ENCODE measurements at places on chromosomes 3 and 15.
A peak's percentile ranks its signal among the peaks of the same experiment; 100 is the strongest.

DNA sequence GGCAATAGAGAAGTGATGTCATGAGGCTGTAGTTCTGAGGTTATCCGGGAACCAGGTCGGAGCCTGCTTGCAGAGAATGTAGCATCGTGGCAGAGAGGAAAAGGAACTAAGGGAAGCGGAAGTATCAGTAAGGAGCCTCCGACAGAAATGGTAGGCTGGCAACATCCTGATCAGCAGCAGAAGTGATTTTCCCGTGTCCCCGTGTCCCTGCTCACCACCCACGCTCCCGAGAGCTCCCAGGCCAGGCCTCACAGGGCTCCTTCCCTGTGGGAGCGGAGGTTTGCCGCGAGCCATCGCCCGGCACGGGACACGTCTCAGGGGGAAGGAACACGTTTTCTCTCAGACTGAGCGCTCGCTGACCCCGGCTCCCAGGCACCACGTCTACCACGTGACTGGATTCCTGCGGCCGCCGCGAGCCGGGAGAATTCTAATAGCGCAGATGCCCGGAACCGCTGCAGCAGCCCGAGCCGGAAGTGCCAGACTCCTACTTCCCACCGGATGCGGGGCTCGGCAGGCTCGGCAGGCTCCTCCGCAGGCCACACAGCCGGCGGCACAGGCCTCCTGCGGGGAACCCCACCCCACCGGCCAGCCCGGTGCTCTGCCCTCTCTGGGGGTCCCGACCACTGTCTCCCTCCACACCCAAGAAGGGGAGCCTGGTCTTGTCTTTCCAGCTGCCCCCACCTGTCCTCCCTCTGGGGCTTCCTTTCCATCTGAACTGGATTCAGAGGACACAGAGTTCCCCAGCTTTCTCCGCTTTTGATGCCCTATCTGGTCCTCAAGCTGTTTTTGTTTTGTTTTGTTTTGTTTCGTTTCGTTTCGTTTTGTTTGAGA is 99.3 kb downstream of the BDH1 start:
- DNase-seq = peak; percentile 66

- no peak for DNase-seq
Measured at GRCh38 chr3:42009456-42009855, 47.6 kb upstream of the ULK4 start.

GRCh38 chr15:81312790-81313543 is 11.0 kb downstream of the STARD5 start:
- no peak for DNase-seq

- DNase-seq = no peak
Measured at GRCh38 chr3:189985948-189986347, 134.7 kb downstream of the P3H2 start.

DNA sequence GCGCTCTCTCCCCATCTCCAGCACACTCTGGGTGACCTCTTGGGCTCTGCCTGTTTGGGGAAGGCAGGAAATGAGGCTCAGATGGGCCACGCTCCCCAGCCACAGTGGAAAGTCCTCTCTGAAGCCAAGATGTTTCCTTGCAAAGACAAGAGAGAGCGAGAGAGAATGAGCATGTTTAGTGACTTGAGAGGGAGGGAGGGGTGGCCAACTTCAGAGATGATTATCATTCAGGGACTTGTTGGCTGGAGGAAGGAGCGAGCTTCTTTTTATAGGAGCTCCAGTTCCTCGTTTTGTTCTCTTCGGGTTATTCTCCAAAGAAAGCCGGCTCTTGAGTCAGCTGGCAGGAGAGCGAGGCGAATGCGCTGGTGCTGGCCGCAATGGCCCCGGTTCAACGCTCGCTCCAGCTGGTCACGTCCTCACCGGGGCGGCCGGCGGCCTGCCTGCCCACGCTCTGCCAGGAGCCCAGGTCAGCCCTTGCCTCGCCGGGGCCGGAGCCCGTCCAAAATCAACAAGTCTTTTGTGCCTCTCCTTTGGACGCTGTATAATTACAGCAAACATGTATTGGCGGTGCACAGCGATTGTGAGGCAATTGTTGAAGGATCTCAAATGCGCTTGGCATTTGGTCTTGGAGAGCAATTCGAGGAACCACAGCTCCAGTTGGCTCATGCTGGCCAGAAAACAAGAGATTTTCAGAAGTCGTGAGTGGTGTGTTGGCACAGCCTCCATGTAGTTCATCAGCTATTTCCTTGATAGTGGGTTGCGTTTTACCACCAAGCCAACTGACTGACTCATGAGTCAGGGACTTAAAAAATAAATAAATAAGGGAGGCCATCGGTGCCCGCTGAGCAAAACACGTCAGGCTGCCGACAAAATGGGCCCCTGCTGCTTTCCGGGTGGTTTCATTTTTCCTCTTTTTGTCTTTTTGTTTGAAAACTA is 288.6 kb downstream of the UACA start:
- peak; percentile 55 for DNase-seq

- DNase-seq = no peak
Measured at GRCh38 chr3:11056531-11057050, 64.0 kb downstream of the SLC6A1 start.

GRCh38 chr3:152466784-152467183 is 198.1 kb downstream of the MBNL1 start:
- DNase-seq = no peak

- no peak for DNase-seq
Measured at GRCh38 chr3:123076496-123077418, 9.9 kb downstream of the PDIA5 start.

DNA sequence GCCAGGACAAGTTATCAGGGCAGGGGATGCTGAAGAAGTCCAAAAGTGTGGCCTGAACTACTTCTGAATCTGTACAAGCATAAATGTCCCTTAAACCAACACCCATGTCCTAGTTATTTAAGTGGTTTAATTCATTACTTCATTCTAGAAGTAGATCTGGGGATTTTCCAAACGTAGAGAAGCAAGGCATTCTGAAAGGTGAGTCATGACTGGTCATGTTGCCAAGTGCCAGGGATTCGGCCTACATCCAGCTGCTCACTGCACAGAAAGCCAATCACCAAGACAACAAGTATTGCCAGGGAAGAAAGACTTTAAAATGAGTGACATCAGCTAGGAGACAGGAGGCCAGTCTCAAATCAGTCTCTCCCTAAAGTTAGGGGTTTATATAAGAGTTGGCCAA is 396.6 kb downstream of the GABRB3 start:
- no peak for DNase-seq

GRCh38 chr15:76368122-76368621 is 31.6 kb downstream of the ISL2 start:
- no peak for DNase-seq

DNA sequence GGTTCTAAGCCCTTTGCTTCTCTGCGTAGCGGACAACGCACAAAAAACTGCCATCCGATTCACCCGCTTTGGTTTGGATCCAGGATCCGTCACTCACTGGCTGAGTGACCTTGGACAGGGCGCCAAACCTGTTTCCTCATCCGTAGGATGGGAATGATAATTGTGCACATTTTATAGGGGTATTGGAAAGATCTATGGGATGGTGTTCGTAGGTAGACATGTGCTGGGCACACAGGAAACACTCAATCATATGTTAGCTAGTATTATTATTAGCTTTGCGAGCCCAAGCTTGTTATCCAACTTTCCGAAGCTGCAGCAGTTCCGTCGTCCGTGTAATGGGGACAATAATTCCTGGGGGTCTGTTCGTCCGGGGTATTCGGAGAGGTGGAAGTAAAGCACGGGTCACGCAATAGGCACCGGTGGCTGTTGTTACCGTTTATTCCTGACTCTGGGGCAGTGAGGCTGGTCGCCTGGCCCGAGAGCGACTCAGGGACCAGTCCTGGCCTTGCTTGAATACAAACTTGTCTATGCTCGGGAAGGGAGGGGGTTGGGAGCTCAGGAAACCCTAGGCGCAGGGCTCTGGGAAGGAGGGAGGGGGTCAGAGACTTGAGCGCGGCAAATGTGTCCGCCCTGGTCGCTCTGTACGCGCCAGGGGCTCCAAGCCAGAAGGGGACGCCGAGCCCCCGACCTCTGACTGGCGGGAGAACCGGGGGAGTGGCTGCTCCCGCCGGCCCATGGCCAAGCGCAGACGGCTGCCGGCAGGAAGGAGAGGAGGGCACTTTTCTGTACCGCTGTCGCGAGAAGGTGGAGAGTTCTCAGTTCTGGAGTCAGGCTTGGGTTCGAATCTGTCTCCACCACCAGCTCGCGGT is 1.3 kb downstream of the SPSB4 start:
- no peak for DNase-seq

GRCh38 chr3:125257536-125257935 is 45.0 kb upstream of the SLC12A8 start:
- DNase-seq = no peak

- DNase-seq = peak; percentile 77
Measured at GRCh38 chr15:41940441-41940857, 31.9 kb downstream of the EHD4 start.

GRCh38 chr3:38588995-38589937 is 60.2 kb downstream of the SCN5A start:
- peak; percentile 33 for DNase-seq

DNA sequence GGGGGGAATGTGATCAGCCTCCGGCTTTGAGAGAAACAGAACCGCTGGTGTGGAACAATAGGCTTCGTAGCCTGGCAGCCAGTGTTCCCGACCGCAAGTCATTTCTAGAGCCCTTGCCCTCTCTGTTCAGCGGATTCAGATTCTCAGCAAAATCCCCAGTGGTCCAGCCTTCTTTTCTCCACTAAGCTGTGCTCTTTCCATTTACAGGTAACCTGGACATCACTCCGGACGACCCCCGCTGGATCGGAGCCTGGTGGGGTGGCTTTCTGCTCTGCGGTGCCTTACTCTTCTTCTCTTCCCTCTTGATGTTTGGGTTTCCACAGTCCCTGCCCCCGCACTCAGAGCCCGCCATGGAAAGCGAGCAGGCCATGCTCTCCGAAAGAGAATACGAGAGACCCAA is 250.6 kb downstream of the SLCO3A1 start:
- DNase-seq = no peak

- DNase-seq = no peak
Measured at GRCh38 chr3:118406562-118406961, 628.1 kb downstream of the IGSF11 start.

DNA sequence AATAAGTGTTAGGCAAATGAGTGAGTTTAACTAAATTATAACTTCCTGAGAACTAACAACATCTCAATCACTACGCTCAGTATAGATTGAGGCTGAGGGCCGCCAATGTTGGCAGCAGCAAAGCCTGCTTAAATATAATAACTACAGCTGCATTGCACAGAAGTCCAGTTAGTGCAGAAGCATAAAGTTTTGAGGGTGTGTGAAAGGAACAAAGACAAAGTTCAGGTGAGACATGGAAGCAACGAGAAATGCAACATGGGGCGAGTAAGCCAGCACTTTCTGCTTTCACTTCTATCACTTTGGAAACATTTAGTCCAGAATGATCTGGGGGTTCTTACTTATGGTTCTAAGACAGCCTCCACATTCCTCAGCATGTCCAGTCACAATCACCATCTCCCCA is 1052.3 kb upstream of the CFAP20DC start:
- no peak for DNase-seq

DNA sequence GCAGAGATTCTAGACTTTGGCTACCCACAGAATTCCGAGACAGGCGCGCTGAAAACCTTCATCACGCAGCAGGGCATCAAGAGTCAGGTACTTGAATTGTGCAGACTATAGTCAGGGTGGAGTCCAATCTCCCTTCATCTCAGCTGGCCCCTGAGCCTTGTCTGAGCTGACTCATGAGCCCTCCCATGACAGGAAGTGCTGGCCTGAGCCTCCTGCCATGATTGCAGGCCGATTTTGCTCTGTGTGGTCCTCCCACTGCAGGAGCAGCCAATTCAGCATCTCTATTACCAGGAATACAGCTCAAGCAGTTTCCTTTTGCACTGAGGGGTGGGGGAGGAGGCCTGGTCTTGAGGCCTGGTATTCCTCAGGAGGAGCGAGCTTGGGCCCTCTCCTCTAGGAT is 5.5 kb downstream of the AP2M1 start:
- no peak for DNase-seq

DNA sequence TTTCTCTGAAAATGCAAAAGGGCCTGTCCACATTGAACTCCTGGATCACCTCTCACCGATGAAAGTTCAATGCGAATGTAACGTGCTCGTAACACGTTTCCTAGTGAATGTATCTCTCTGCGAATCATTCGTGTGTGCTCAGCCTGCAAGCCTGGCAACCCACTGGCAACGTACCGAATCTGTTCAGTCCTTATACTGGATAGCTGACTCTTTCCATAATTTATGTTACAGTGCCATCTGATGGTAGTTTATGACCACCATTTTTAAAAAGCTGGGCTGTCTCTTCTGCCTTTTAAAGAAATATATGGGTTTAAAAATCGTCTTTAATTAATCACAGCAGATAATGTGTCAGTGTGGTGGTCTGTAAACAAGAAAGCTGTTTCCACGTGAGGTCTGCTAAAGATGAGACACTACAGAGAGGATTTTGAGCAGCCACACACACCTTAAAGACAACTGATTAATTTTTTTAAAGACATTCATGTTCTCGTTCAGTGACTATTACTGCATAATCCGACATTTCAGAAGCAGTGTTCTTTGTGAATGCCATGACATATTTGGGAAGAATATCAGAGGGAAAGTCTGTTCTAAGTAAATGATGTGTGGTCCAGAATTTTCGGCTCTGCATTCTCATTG is 69.4 kb upstream of the FOXP1 start:
- no peak for DNase-seq
